ENCODE measurements at places on chromosomes 4 and X.
A peak's percentile ranks its signal among the peaks of the same experiment; 100 is the strongest.

- no peak for DNase-seq
These were observed 13.7 kb downstream of the N4BP2 start for GRCh38 chr4:40070387-40070786.

- DNase-seq: no peak
These were observed 5.8 kb downstream of the SRPX start for GRCh38 chrX:38214551-38215531.

DNA sequence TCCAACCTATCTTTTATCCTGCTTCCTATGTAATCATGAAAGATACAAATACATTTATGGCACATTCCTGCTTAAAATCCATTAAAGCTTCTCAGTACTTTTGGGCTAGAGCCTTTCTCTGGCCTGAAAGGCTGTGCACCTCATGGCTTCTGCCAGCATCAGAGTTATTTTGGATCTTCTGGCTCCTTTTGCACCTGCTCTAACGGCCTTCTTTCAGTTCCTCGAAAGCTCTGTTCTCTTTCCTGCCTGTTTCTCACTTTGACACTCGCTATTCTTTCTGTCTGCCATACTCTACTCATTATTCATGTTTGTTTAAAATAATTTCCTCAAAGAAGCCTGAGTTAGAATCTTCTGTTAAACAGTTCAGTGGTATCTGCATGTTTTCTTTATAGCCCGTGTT is 86.0 kb downstream of the LRP2BP start:
- no peak for DNase-seq

DNA sequence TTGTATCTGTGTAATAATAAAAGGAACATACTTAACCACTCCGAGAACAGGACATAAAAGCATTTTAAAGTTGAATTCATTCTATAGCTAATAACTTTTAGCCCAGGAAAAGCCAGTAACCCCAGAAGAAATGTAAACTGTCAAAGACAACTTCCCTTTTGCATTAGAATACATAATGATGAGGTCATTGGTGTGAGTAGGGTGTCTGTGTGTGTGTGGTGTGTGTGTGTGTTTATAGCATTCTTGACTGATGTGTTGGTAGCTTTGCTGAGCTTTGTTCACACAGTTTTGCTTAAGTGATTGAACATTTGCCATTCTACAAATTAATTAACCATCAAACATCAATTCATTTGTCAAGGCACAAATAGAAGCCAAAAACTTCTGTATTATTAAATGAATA is 559.6 kb downstream of the ARAP2 start:
- DNase-seq: no peak

DNA sequence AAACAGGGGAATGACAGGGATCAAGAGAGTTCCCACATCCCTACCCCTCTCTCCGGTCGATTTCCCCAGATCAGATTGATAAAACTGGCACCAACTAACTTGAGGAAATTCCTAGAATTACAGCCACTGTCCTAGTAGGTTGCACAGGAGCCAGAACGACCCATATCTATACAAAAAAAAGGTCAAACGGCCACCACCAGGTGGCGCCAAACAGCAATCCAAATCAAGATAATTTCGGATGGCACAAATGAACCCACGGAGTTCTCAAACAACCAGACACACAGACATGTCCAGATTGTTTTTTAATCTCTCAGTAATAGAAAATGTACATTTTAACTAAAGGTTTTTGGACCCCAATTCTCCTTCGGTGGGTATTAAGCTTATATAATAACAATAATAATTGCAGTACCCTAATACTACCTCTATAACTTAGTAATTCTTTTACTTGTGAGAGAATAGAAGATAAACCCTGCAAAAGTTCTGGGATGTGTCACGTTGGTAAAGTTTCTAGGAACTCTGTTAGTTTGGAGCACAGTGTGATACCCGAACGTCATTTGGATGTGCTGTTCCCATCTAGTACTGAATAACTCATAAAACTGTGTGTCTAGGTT is 212.6 kb downstream of the SPOCK3 start:
- DNase-seq: no peak

GRCh38 chr4:17426222-17426621 is 85.7 kb downstream of the QDPR start:
- no peak for DNase-seq

GRCh38 chrX:6149060-6149872 is 79.4 kb downstream of the NLGN4X start:
- DNase-seq: no peak

DNA sequence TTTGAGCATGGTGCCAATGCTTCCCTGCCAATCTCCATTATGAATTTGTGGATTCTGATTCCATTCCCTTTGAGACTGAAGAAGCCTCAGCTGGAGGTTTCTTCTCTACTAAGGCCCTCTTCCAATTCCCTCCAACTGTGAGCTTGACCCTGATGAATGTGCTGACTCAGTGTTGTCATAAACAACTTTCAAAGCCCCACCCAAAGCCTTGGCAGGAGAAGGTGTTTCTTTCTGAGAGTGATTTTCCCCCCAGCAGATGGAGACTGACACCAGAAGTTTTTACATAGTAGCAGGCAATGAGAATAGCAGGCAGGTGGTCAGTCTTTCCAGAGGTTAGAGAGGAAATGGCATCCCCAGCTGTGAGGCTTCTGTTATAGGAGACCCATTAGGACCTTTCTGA is 53.1 kb downstream of the OCRL start:
- no peak for DNase-seq

- no peak for DNase-seq
These were observed 61.0 kb upstream of the FTHL17 start for GRCh38 chrX:31132821-31133241.

DNA sequence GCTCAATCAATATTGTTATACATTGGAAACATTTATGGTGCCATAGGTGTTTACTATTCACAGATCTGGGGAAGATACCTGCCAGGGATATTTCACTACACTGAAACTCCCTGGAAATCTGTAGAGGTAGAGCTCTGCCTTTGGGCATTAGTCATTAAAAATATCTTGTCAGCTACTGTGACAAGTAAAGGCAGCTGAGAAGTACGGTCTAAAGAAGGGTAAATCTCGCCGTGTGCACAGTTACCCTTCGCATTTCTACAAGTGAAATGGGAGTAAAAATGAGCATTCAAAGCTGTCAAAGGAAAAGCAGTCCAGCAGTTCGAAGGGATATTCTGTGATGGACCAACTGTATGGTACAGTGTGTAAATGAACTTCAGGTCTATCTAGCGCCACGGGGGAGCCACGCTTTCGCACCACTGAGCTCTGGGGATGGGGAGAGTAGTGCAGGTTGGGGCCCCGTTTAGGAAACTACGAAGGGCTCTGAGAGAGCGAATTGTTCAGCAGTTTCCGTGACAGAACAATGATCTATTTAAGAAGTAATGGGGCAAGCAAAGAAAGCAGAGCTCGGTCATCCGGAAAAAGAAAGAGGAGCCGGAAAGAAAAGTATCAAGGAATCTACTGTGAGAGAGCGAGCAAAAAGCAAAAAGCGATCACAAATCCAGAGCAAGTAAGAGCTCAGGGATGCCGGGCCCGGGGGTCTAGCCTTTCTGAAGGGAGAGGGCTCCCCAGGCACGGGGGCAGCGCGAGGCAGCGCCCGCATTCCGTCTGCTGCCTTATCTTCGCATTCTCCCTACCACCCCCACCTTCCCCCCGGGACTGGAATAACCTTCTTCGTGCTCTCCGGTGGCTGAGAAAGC is 646 bp downstream of the TIGD4 start:
- peak; percentile 19 for DNase-seq

DNA sequence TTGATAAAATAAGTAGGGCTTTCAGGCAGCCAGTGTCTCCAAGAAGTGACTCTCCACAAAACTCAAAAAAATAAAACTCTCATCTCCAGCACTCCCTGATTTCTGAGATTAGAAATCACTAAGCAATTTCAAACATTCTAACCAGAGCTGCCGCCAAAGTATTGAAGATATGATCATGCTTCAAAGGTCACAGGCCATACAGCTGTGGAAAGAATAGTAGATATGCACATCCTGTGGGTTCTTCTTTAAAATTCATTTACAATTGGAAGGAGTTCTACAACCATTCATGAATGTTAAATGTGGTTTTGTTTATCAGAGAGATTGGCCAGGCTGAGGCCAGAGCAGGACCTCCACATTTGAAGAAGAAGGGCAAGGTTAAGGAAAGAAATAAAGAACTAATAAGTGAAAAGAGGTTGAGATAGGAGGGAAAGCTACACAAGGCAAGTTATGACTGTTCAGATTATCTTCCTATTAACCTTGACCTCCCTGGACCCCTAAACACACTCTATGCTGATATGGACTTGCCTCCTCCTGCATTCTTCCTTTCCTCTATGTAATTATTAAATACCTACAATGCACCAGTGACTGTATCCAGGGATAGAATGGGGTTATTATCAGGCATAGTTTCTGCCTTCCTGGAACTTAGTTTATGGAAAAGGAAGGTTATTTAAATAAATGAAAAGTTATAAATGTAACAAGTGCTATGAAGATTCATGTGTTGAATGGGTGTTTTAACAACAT is 56.4 kb downstream of the USP38 start:
- DNase-seq: no peak

GRCh38 chr4:20269320-20269719 is 17.6 kb downstream of the SLIT2 start:
- DNase-seq: no peak

DNA sequence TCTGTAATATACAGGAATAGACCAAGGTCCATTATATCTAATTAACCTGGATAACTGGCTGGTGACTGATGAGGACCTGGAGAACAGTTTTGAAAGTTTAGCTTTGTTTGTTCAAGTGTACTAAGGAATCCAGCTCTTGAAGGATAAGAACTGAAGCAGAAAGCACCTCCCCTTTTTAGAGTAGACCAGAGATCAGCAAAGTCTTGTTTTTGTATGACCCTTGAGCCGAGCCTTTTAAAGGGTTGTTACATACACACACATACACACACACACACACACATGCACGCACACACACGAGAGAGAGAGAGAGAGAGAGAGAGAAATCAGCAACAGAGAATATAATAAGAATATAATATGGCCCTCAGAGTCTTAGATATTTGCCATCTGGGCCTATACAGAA is 13.0 kb downstream of the MOSPD2 start:
- no peak for DNase-seq

GRCh38 chr4:89314291-89314690 is 6.7 kb upstream of the GPRIN3 start:
- no peak for DNase-seq

- DNase-seq: no peak
These were observed 89.9 kb downstream of the SLC10A6 start for GRCh38 chr4:86759298-86759697.

- peak; percentile 27 for DNase-seq
These were observed 188.0 kb upstream of the PACRGL start for GRCh38 chr4:20512033-20512792.

GRCh38 chr4:141643557-141643956 is 7.2 kb downstream of the IL15 start:
- DNase-seq: no peak

DNA sequence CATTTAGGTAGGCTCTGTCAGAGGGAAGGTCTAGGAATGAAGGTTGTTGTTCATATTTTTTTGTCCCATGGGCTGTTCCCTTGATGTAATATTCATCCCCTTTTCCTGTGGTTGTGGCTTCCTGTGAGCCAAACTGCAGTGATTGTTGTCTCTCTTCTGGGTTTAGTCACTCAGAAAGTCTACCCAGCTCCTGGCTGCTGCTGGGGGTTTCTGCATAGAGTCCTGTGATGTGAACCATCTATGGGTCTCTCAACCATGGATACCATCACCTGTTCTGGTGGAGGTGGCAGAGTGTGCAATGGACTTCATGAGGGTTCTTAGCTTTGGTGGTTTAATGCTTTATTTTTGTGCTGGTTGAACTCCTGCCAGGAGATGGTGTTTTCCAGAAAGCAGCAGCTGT is 122.8 kb downstream of the ZC4H2 start:
- DNase-seq: no peak

GRCh38 chrX:41868392-41868977 is 54.9 kb downstream of the CASK start:
- no peak for DNase-seq

- no peak for DNase-seq
These were observed 40.4 kb downstream of the ENPP6 start for GRCh38 chr4:184177271-184177670.

- no peak for DNase-seq
These were observed 4.1 kb upstream of the S100P start for GRCh38 chr4:6689506-6689960.

DNA sequence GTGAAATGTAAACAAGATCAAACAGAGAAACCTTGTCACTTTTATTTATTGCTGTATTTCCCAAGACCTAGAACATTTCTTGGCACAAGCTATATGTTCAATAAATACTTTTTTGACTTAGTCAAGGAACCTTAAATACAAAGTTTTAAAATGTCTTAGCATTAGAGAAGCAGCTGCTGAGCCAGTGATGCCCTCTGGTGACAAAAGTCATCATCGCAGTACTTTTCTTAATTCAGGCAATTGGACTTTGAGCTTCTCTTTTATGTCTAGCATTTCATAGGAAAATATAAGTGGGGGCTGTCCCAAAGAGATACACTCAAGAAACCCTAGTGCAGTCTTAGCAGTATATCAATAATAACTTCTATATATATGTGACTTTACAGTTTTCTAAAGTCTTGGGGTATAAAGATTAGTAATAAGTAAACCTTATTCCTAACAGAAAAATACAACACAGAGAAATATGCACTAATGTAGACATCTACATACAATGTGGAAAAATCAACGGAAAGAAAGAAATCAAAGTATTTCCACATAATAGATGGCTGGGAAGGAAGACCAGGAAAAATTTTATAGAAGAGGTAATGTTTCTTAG is 118.4 kb downstream of the DTHD1 start:
- no peak for DNase-seq

DNA sequence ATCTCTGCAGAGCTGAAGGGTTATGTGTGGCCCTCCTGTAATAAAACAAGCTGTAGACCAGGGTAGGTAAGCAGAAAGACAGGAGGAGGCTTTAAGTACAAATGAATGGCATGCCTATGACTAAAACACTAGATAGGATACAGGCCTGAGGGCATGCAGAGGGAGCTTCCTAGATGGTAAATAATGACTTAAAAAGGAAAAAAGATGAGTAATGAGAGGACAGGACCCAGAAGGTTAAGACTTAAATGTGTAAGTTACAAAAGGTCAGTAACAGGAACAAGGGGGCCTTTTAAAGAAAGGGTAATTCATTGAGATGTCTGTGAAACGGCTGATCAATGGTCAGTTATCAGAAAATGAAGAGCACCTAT is 194.8 kb downstream of the SOWAHB start:
- DNase-seq: no peak

- DNase-seq: no peak
These were observed 1546.6 kb upstream of the TENM3 start for GRCh38 chr4:180696460-180697092.
